ENCODE measurements at places on chromosomes 12 and 14.

DNA sequence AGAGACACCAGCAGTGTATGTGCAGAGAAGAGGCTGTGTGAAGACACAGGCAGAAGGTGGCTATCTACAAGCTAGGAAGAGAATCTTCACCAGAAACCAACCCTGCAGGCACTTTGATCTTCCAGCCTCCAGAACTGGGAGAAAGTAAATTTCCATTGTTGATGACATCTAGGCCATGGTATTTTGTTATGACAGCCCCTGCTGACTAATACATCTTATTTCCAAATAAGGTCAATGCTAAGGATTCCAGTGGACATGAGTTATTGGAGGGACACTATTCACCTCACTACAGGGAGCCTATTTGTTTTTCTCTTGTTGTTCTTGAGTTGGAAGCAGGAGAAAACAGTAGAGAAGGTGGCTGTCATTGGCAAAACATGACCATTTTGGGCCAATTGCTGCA is 88.5 kb upstream of the RIN3 start:
- DNase-seq = no peak

GRCh38 chr12:64459394-64459891 is 7.5 kb downstream of the TBK1 start:
- no peak for DNase-seq

- no peak for DNase-seq
These were observed 4.8 kb upstream of the ING4 start for GRCh38 chr12:6667559-6668210.

- DNase-seq = no peak
These were observed 186.6 kb upstream of the DIO3 start for GRCh38 chr14:101374373-101375338.

DNA sequence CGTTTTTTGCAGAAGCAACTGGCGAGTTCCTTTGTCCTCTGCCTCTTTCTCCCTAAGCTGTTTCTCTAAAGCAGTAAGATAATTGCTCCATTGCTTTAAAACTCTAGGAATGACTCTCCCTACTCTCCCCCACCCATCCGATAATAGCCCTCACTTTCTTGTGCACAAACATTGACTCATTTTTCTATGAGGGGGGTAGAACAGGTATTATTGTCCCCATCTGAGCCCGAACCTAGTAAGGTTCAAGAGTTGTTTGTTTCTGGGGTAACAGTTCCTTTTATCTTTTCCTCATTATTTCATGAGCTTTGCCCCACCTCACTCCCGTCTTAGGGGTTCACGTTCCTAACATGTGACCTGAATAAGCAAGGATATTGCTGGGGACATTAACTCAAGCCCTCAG is 190.6 kb downstream of the EMP1 start:
- DNase-seq = no peak

- DNase-seq = no peak
These were observed 189.4 kb upstream of the DYRK2 start for GRCh38 chr12:67459173-67459572.
